ENCODE measurements at places on chromosomes 6 and 20.

- no peak for DNase-seq
Observed at GRCh38 chr6:112054555-112055190, 769 bp downstream of the CCN6 start.

- DNase-seq = no peak
Observed at GRCh38 chr6:54353975-54354374, 45.7 kb downstream of the TINAG start.

DNA sequence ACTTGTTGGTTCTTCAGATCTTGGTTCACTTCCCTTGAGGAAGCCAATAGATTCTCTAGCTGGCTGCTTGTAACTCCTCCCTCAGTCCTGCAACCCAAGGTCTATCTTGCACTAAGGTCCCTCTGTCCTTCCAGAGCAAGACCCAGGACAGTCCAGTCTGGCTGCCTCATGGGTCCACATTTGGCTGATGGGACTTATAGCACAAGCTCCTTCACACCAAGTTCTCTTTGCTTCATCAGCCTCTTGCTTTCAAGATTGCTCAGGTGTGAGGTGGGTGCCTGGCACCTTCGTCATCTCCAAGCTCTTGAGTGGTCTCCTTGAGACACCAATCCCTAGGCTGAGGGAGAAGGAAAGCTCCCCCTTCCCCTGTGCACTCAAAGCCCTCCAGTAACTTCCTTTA is 28.3 kb downstream of the NSFL1C start:
- DNase-seq = no peak

DNA sequence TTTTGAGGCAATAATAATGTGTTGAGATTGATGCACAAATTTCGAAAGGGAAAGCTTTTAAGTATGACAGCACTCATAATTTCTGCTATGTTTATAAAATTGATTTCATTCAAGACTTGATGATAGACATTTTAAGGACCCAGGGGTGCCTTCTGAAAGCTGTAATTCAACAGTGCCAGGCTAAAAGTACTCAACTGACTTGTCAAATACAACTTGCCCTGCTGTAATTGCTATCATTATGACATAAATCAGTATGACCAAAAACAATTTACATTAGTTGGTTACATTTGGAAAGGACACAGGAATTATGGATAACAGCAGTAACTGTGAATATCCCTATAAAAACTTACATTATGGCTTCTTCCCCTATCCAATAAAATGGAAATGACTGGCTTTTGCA is 178.9 kb downstream of the MMUT start:
- DNase-seq = no peak

GRCh38 chr20:50259705-50260478 is 69.3 kb downstream of the CEBPB start:
- no peak for DNase-seq

- DNase-seq = no peak
Observed at GRCh38 chr6:9789201-9789600, 625.7 kb downstream of the TFAP2A start.

DNA sequence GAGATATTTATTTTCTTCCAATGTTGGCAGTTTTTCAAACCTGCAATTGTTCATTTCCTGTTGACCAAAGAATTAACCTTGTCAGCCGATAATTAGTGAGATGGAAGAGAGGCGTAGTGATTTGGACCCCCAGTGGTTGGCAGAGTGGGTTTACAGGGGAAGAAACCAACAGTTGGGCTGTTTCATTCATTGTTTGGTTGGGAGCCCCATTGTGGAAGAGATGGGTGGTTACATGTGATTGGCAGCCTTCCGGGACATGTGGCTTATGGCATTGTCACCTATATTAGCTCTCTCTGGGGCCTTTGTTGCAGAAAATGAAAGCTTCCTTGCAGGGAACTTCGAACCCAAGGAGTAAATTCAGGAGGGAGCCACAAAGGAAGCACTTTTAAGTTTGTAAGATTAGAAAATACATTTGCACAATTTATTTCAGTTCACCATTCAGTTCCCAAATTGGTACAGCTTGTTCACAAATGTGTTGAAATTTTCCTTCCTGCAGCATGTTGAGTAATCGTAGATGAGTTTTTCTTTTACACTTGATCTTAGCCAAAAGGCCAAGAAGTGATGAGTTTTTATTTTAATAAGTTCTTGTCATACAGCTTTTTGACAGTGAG is 50.3 kb upstream of the CDKAL1 start:
- DNase-seq = no peak

DNA sequence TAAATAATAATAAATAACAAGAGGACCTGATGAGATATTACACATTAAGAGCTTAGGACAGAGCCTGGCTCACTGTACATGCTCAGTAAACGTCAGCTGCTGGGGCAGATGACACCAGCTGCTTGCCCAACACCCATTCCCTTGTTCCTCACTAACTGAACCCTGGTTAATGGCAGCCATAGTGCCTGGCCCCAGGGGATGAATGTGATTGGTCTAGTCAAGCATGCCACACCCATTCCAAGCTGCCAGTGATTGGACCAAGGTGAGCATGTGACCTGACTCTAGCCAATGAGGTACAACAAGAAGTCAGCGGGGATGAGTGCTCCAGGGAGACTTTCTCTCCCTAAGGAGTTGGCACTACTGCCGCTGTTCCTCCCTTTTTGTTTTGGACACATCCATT is 85.1 kb upstream of the PTPN1 start:
- DNase-seq = no peak

DNA sequence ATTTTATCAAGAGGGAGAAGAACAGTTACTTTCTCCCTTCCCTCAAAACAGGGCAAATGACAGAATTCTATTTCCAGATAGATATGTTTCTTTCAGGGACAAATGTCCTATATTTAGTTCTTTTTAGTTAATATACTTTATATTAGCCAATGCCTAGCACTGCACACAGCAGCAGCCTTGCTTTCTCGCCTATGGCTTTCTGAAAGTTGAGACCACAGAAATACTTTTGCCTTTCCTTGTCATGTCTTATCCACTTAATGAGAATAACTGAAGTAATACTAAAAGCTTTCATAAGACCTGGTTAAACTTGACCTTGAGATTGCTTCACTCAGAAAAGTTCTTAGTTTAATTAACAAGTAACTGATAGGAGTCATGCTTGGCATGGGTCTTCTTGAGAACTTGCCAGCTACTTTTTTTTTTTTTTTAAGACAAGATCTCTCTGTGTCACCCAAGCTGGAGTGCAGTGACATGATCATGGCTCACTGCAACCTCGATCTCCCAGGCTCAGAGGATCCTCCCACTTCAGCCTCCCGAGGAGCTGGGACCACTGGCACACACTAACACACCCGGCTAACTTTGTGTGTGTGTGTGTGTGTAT is 159.3 kb downstream of the CDKAL1 start:
- no peak for DNase-seq
